ENCODE measurements at places on chromosomes 2 and 18.

DNA sequence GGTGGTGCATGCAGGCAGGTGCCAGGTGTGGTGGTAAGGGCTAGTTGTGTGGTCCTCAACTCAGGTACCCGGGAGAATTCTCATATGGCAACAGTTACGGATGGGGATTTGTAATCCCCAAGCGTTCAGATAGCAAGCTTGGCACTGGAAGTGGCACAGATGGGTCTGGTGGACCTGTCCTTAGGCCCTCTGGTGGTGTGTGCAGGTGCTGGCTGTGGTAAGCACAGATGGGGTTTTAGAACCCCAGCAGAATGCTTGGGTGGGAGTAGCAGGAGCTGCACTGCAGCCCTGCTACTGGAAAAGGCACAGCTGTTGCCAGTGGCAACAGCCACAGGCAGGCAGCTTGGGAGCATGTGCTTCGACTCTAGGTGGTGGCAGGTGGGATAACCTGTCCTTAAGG is 948.2 kb upstream of the FAM98A start:
- no peak for DNase-seq

- DNase-seq = no peak
Measured at GRCh38 chr2:67825476-67825875, 237.3 kb downstream of the C1D start.

GRCh38 chr18:56902653-56903052 is 244.2 kb upstream of the BOD1L2 start:
- no peak for DNase-seq

GRCh38 chr2:171878481-171878993 is 15.5 kb downstream of the SLC25A12 start:
- DNase-seq = no peak

- DNase-seq = no peak
Measured at GRCh38 chr18:33700513-33700976, 122.5 kb downstream of the ASXL3 start.

DNA sequence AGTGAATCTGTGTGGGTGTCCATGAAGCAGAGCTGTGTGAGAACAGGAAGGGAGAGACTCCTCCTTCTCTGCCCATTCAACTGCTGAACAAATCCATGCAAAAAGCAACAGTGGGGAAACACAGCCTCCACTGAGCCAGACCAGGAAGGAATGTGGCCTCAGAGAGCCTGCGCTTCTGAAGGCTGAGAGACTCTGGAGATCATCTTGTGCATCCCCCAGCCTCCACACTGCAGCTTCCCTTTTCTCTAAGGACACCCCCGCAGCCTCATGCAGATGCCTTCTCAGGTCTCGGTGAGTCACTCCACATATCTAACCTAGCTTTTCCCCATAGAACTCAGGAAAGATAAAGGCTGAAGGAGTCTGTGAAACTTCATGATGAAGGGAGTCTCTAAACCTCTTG is 402.9 kb downstream of the TNS1 start:
- DNase-seq = no peak

DNA sequence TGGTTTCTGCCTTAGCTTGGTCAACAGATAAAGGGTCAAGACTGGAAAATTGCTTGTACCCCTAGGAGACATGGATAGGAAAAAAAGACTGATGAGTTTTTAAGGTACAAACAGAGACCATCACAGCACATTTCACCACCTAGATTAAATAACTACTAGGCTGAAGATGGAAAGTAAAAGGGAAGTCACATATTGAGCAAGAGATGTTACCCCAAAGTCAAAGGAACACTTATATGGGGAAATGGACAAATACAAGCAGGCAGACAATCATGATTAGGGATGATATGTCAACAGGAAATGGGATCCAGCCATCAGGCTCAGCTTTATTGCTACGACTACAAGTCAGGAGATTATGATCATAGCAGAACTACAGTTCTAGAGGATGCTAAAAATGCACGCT is 1643.1 kb upstream of the CELF4 start:
- no peak for DNase-seq

- no peak for DNase-seq
Measured at GRCh38 chr18:79797518-79798345, at the start of gene KCNG2. Gene KCNG2 (plus strand): TSS chr18:79797938. CDS start chr18:79863668, 65,730 bp downstream.

DNA sequence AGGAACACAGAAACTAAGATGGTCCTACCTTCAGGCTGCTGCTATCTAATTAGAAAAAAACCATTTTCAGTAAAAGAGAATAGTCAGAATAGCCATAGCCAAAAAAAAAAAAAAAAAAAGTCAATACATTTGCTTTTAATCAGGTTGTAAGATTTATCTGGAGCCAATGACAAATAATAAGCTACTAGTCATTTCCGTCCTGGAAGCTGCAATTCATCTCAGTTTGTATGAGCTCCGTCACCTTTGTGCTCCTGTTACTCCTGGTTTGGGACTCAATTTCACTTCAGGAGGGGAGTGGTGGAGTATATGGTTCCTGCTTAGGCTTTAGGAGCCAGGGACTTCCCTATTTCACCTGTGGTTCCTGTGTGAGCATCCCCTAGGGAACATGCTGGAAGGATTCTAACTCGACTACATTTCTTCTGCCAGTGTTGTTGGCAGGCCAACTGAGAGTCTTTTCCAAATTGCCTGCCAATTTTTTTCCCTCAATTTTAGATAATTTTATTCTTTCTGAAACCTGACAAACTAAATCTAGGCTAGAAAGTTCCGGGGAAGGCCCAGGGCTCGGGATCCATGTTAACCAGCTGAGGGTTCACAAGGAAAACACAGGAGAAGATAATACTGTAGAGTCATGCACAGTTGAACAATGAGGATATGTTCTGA is 481.8 kb downstream of the DLGAP1 start:
- DNase-seq = no peak

DNA sequence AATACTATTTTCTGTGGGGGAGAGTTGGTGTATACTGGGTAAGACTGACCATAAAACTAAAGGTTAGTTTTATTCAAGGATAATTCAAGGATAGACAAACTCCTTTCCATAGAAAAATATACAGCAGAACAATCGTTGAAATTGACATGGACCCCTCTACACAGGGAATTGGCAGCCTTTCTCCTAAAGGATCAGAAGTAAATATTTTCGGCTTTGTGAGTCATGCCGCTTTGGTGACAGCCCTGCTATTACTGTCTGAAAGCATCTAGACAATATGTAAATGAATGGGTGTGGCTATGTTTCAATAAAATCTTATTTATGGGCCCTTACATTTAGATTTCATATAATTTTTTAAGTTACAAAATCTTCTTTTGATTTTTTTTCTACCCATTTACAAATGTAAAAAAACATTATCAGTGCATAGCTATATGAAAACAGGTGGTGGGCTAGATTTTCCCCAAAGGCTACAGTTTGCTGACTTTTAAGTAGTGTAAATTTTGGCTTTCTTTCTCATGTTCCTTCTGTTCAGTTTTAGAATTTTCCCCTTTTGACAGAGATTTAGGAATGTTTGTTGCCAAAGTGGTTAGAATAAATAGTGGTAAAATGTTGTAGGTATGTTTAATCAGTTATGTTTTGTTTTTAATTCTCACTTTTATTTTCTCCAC is 270.6 kb downstream of the DCC start:
- DNase-seq = no peak
